B cell (primary cell): ENCODE measurements at places on chromosomes 5 and 9. TPM values are rescaled to one million over a fixed set of nuclear protein-coding genes. Genes with fewer than 3 reads are reported as not detected.

DNA sequence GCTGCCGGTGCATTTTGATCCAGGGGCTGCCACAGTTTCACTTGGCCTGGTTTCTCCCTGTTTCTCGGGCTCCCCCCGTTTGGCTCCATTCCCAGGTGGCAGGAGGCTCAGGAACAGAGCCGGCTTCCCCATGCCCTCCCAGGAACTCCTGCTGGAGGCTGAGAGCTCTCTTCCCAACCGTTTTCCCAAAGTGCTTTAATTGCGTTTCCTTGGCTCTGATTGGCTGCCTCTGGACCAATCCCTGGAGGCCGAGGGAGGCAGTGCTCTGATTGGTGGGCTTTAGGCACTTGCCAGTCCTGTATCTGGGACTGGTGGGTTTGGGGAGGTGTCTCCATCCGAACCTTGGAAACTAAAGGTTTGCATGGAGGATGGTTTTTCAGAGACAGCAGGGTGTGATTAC, 4.9 kb downstream of the TSPAN17 start:
- no peak for DNase-seq

DNA sequence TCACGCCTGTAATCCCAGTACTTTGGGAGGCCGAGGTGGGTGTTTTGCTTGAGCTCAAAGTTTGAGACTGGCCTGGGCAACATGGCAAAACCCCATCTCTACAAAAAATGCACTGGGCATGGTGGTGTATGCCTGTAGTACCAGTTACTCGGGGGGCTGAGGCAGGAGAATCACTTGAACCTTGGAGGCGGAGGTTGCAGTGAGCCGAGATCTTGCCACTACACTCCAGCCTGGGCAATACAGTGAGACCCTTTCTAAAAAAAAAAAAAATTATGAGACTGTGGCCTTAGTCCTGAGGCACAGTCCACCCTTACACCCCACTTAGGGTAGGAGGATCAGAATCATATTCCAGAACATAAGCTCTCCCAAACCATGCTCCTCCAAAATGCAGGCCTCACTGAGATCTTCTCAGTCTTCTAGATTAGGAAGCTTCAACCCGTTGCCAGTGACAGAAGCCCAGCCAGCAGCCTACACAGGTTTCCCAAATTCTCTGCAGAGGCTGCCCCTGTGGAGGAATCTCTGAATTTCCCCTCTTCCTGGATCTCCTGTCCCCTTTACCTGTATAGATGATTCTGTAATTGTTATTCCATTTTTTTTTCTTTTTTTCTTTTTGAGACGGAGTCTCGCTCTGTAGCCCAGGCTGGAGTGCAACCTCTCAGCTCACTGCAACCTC, 77.3 kb downstream of the BASP1 start:
- DNase-seq = no peak

The DMRTA1 gene
- not detected in 2 replicates for total RNA-seq

The CNTFR gene
- not detected in 2 replicates for total RNA-seq

DNA sequence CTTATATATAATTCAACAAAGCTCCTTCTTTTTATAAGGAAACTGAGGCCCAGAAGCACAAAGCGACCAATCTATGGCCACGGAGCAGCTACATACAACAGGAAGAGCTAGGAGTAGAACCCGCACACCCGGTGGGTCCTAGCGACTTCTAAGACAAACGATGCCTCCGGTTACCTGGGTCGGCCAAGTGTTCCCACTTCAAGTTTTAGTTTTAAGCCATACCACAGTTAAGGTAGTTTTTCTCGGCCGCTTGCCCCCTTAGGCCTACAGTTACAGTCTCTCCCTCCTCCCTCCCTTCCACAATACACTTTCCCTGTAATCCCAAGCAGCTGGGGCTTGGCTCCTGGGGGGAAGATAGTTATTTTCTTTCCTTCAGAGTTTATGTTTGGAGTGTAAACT, 533 bp downstream of the SREK1IP1 start:
- no peak for DNase-seq

DNA sequence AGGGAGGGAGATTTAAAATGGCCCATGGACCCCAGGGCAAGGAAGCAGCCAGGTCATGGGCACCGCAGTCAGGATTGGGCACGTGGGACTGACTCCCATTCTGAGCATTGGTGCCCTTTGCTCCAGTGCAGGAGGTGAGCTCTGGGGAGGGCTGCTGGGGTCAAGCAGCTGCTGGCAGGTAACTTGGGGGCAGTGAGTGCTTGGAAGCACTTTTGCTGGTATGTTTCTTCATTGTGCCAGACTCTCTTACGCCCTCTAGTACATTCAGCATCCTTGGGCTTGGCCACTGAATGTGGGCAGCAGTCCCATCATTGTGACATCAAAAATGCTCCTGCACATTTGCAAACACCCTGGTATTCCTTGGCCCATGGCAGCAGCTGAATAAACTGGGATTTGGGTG, 32.7 kb downstream of the PRRC2B start:
- DNase-seq = no peak

- no peak for DNase-seq
Observed at GRCh38 chr5:68240771-68241170, 25.2 kb downstream of the PIK3R1 start.

The NCS1 gene
- 0.05 and 0.39 TPM in 2 replicates for total RNA-seq

GRCh38 chr5:127568166-127568565, 50.7 kb downstream of the PRRC1 start:
- DNase-seq = no peak

The SPRY4 gene
- total RNA-seq = not detected in 2 replicates

The GRIN1 gene
- total RNA-seq = not detected in 2 replicates

DNA sequence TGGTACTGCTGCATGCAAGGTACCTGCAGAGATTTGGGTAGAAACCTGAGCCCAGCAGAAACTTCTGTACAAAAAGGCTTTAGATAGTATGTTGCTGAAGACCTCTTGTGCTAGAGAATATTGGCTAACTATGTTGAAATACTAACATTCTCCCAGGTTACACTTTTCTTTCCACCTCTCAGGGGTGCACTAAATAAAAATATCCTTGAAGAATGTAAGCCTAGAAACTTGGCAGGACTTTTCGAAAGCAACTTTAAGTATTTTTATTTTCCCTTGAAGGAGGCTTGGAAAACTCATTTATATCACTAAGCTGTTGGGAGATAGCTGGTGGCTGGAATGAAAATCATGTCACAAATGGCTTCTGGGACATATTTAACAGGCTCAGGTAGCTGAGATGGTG, 50.0 kb downstream of the FBXL7 start:
- no peak for DNase-seq

- no peak for DNase-seq
Observed at GRCh38 chr5:129630101-129630500, 117.8 kb upstream of the MINAR2 start.

DNA sequence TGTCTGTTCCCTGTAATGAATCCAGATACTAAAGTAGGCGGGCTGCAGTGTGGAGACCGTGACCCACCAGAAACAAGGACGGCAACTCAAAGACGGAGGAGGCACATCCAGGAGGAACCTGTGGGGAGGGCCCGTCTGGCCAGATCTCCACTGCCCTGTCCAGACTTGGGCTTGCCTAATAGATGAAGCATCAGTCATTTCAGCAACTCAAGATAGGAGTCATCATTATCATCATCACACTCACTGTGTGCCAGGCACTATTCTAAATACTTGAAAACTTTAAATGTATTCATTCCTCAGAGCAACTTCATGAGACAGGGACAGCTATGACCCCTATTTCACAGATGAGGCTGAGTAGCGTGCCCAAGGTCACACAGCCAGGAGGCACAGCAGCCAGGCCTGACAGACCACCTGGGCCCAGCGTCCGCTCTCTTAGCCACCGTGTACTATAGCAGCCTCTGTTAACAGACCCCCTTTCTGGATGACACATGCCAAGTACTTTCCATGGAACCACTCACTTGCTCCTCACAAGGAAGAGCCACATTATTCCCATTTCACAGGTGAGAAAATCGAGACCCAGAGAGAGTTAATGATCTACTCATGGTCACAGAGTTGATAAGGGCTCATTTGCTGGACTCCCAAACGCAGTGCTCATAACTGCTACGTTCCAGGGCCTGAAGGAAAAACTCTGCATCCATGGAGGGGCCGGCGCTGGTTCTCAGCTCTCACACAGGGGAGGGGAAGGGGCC, 4.9 kb upstream of the IL4 start:
- DNase-seq = no peak

The SH3TC2 gene
- not detected in 2 replicates for total RNA-seq

DNA sequence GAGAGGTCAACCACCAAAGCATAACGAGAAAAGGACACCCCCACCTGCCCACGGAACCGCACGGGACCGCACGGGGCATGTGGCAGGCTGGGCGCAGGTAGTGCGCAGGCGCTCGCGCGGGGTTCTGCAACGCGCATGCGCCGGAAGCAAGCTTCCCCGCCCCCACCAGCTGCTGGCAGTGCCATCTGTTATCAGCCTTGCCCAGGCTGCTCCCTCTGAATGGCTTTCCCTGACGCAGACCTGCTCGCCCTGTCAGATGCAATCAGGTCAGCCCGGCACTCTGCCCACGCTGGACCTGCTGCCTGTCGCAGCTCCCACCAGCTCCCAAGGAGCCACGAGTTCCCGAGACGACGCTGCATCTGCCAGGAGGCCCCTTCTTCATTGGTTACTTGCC, 22.8 kb downstream of the PTCH1 start:
- DNase-seq = no peak

DNA sequence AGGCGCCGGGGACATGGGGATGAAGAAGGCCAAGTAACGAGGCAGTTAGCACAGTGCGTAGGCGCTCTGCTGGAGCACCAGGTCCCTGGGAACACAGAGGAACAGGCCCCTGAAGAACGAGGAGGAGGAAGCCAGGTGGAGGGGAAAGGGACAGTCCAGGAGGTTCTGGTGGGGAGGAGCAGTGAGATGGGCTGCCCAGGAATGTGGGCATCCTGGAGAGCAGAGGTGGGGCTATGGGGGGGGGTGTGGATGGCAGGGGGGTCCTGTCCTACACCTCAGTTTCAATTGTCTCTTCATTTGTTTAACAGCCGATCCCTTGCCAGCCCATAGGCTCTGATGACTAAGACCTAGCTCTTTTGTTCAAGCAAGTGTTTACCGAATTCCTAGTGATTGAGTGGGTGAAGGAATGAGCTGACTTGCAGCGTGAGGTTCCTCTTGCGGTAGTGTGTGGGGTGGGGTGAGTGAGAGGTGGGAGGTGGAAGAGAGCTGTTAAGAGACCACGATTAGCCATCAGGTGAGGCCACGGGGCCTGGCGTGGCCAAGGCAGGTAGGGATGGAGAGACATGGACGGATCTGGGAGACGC, 8.4 kb upstream of the PHYHD1 start:
- DNase-seq = no peak

DNA sequence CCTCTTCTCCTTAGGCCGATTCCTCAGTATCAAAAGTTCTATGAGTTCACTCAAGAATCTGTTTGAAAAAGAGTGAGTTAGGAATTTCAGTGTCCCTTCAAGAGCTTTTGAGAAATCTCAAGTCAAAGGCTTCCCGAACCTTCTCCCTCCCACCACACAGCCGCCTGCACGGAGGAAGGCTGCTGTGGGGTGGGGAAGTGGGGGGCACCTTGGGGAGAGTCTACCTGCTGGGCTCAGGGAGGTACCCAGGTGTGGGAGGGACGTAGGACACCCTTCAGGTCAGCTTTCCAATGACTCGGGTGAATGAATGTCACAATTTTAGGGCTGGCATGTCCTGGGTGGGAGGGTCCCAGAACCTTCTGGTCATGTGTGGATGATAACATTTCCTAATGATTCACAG, 17.5 kb downstream of the CXCL14 start:
- no peak for DNase-seq
